Esophagus muscularis mucosa (tissue), 4 donors: ENCODE measurements at places on chromosomes 7 and 10. TPM values are rescaled to one million over a fixed set of nuclear protein-coding genes. Genes with fewer than 3 reads are reported as not detected.

DNA sequence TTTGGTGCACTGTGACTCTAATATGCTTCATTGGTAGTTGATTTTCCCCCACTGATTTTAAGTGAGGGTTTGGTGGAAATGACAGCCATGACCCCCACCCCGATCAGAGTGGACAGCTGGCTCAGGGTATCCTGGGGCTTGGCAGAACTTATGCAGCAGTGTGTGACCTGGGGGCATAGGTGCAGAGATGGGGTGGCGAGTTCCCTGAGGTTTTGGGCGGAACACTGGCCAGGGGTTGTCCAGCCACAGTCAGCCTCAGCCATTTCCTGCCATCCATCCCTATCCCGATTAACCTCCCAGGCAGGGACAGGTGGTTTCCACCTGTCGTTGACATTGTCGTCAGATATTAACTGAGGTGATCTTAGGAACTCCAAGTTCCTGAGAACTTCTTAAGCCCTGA is 155.8 kb upstream of the CHST15 start:
- no peak overlapping the region for H3K4me3 ChIP-seq
- no peaks in the 10 kb centered on the region for H3K27me3 ChIP-seq
- H3K36me3 ChIP-seq: no peaks in the 10 kb centered on the region
- H3K4me1 ChIP-seq: peaks cover 15% of the 10 kb centered on the region
- no peak for DNase-seq

The HACD1 gene
- 51.9 TPM for total RNA-seq

The NME8 gene
- total RNA-seq: not detected

The KNDC1 gene
- total RNA-seq: 1.2 TPM

The ACBD7 gene
- not detected for total RNA-seq

- no peaks in the 10 kb centered on the region for H3K27me3 ChIP-seq
- no peak overlapping the region for H3K4me3 ChIP-seq
- no peaks in the 10 kb centered on the region for H3K4me1 ChIP-seq
- DNase-seq: no peak
- H3K27ac ChIP-seq: no peak overlapping the region
- no peaks in the 10 kb centered on the region for H3K36me3 ChIP-seq
Measured at GRCh38 chr10:87579563-87579962, 74.9 kb downstream of the MINPP1 start.

The PNLIPRP1 gene
- not detected for total RNA-seq

- H3K36me3 ChIP-seq: no peaks in the 10 kb centered on the region
- no peaks in the 10 kb centered on the region for H3K27me3 ChIP-seq
- H3K4me1 ChIP-seq: no peaks in the 10 kb centered on the region
Measured at GRCh38 chr10:115417585-115418265, 324.6 kb downstream of the ATRNL1 start.

GRCh38 chr7:105218939-105219770 is 169.6 kb downstream of the SRPK2 start:
- H3K27me3 ChIP-seq: no peaks in the 10 kb centered on the region
- no peak overlapping the region for H3K27ac ChIP-seq
- H3K4me1 ChIP-seq: peaks cover 44% of the 10 kb centered on the region
- no peak overlapping the region for H3K4me3 ChIP-seq
- H3K36me3 ChIP-seq: no peaks in the 10 kb centered on the region
- DNase-seq: no peak

The VPS26A gene
- total RNA-seq: 31.8 TPM

DNA sequence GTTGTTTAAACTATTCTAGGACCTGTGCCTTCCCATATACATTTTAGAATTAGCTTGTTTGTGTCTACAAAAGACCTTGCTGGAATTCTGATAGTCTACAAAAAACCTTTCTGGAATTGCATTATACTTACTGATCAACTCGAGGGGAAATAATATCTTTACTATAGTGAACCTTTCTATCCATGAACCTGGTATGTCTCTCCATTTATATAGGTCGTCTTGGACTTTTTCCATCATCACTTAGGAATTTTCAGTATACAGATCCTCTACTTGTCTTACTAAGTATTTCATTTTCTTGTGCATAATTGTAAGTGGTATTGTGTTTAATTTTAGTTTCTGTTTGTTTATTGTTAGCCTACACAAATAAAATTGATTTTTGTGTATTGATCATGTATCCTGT is 101.1 kb downstream of the WDFY4 start:
- no peaks in the 10 kb centered on the region for H3K27me3 ChIP-seq
- H3K4me1 ChIP-seq: no peaks in the 10 kb centered on the region
- no peak overlapping the region for H3K27ac ChIP-seq
- no peak for DNase-seq
- H3K36me3 ChIP-seq: no peaks in the 10 kb centered on the region

The CTAGE8 gene
- total RNA-seq: 0.71 TPM

DNA sequence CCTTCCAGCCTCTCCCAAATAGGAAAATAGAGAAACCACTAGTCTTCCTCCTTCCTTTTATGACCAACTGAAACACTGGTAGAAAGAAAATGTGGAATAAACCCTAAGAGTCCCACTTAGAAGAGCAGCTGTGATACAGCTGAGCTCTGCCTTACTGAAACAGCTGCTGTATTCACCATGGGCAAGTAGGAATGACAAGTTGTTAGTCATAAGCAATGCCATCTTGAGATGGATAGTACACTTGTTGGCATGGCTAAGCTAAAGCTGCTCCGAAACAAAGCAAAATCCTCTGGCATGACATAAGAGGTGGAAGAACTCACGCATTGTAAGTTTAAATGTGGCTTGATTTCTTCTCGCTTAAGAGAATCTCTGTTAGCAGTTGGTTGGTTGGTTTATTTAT is 48.3 kb upstream of the TMEM236 start:
- DNase-seq: no peak
- peaks cover 52% of the 10 kb centered on the region for H3K36me3 ChIP-seq
- no peak overlapping the region for H3K27ac ChIP-seq
- no peak overlapping the region for H3K4me3 ChIP-seq
- H3K27me3 ChIP-seq: no peaks in the 10 kb centered on the region

GRCh38 chr10:78860260-78860914 is 208.4 kb upstream of the ZMIZ1 start:
- H3K27me3 ChIP-seq: no peaks in the 10 kb centered on the region
- no peak overlapping the region for H3K4me3 ChIP-seq
- H3K4me1 ChIP-seq: peaks cover 10% of the 10 kb centered on the region

The DPY19L1 gene
- 14.3 TPM for total RNA-seq

- H3K4me1 ChIP-seq: peaks cover 3% of the 10 kb centered on the region
- no peak overlapping the region for H3K4me3 ChIP-seq
- H3K27ac ChIP-seq: no peak overlapping the region
Measured at GRCh38 chr7:29871787-29872398, 65.6 kb downstream of the WIPF3 start.

DNA sequence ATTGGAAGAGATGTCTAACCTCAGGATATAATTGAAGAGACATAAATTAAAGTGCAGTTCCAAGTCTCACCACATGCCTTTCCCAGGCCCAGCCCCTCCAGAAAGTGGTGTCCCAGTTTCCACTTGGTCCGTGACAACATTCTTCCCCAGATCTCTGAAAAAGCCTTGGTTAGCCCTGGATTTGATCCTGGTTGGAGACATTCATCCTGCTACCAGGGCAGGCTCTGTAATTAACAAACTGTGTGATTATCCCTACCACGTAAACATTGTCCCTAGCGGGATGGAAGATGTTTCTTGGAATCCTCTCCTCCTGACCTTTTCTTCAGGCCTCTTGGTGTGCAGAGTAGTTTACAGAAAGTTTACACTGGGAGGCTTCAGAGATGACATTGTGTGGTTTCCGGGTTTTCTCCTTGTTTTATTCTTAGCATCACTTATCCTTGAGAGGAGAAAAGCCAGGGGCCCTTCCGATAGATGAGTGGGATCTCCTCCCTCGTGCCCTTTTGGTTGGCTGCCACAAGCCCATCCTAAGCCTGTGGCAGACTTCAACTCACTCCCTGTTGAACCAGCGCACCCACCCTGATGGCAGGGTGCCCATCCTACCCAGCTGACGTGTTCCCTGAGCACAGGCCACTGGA is 83.8 kb downstream of the COL13A1 start:
- H3K27ac ChIP-seq: no peak overlapping the region
- H3K4me1 ChIP-seq: no peaks in the 10 kb centered on the region

GRCh38 chr10:97157578-97158095 is 28.1 kb downstream of the SLIT1 start:
- DNase-seq: no peak
- H3K27ac ChIP-seq: no peak overlapping the region
- H3K4me3 ChIP-seq: no peak overlapping the region
- no peaks in the 10 kb centered on the region for H3K36me3 ChIP-seq
- no peaks in the 10 kb centered on the region for H3K27me3 ChIP-seq
- H3K4me1 ChIP-seq: no peaks in the 10 kb centered on the region

DNA sequence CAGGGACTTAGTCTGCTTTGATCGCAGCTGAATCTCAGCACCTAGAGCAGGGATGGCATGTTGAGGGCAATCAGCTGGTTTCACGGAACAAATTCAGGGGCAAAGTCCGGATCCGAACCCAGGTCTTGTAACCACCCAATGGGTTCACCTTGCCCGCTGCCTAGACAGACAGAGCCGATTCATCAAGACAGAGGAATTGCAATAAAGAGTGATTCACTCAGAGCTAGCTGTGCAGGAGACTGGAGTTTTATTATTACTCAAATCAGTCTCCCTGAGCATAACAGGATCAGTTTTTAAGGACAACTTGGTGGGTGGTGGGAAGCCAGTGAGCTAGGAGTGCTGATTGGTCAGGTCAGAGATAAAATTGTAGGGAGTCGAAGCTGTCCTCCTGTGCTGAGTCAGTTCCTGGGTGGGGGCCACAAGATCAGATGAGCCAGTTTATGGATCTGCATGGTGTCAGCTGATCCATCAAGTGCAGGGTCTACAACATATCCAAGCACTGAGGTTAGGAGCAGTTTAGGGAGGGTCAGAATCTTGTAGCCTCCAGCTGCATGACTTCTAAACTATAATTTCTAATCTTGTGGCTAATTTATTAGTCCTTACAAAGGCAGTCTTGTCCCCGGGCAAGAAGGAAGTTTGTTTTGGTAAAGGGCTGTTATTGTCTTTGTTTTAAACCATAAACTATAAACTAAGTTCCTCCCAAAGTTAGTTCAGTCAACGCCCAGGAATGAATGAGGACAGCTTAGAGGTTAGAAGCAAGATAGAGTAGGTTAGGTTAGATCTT is 43.5 kb upstream of the CHST3 start:
- H3K36me3 ChIP-seq: no peaks in the 10 kb centered on the region
- H3K4me1 ChIP-seq: peaks cover 5% of the 10 kb centered on the region

The FAM237B gene
- total RNA-seq: not detected

DNA sequence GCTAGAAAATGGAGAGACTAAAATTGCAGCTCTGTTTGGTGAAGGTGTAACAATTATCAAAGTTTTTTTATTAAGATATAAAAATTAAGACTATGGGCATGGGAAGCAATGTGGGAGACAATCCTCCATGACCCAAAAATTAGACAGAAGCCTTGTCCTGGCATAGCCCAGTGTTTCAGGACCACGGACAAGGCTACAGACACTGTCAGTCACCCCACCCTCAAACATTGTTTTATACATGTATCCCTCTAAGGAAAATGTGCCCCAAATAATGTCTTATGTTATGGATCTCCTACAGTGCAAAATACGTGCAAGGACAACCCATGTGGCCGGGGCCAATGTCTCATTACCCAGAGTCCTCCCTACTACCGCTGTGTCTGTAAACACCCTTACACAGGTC is 24.0 kb downstream of the HABP2 start:
- H3K36me3 ChIP-seq: no peaks in the 10 kb centered on the region
- H3K27me3 ChIP-seq: no peaks in the 10 kb centered on the region
- no peak for DNase-seq

DNA sequence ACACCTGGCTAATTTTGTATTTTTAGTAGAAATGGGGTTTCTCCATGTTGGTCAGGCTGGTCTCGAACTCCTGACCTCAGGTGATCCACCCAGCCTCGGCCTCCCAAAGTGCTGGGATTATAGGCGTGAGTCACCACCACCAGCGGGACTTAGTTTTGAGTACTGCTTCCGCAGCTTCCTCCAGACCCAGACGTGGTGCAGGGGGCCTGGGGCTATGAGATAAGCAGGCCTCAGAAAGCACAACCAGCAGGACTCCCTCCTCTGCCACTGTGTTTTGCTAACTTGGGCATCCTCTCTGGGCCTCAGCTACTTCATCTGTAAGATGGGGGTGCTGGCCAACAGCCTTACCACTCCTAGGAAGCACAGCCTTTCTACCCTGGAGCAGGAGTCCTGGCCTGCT is 37.8 kb downstream of the GOLGA7B start:
- no peak for DNase-seq
- no peaks in the 10 kb centered on the region for H3K27me3 ChIP-seq
- H3K36me3 ChIP-seq: no peaks in the 10 kb centered on the region
- H3K4me3 ChIP-seq: no peak overlapping the region
- H3K4me1 ChIP-seq: no peaks in the 10 kb centered on the region
- H3K27ac ChIP-seq: no peak overlapping the region

The FGFBP3 gene
- total RNA-seq: 0.66 TPM

The DPYSL4 gene
- 2.5 TPM for total RNA-seq

DNA sequence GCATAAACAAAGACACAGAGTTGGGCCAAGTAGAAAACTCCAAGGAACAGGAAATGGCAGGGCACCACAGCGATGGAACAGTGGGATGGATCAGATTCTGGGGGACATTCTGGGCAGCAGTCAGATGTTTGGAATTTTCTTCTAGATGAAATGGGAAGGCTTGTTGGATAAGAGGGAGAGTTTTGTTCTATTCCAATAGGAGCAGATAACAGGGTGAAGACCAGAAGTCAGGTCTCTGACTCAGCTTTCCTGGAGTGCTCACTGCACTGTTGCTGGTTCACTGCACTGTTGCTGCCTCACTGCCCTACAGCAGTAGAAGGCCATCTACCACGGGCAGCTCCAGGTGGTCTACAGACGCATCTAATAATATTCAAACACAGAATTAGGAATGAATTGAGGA is 135.6 kb downstream of the ATE1 start:
- H3K4me3 ChIP-seq: no peak overlapping the region
- H3K27me3 ChIP-seq: no peaks in the 10 kb centered on the region
- H3K4me1 ChIP-seq: no peaks in the 10 kb centered on the region
- H3K27ac ChIP-seq: no peak overlapping the region
- no peak for DNase-seq
- peaks cover 15% of the 10 kb centered on the region for H3K36me3 ChIP-seq

DNA sequence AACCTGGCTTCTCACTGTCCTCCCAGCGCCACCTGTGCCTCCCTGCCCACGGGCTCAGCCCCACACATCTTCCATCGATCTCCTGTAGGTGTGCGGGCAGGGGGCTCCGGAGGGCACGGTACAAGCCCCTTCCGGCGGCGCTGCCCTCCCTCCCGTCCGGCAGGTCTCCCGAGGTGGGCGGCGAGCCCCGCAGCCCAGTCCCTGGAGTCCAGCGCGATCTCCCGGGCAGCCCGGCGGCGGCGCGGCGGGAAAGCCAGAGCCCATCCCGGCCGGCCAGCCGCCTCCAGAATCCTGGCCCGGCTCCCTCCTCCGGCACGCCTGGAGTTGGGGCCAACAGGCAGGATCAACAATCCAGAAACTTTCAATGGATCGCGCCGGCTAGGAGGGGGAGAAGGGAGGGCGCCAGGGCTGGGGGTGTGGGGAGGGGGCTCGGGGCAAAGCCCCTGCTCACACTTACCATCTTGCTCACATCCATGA is 100.1 kb downstream of the HIP1 start:
- no peaks in the 10 kb centered on the region for H3K36me3 ChIP-seq
- no peak for DNase-seq
- peak overlapping the region; percentile 84 for H3K27ac ChIP-seq
- H3K4me3 ChIP-seq: peak overlapping the region; percentile 79
- peaks cover 6% of the 10 kb centered on the region for H3K4me1 ChIP-seq

GRCh38 chr7:35780070-35780469 is 20.8 kb upstream of the SEPTIN7 start:
- DNase-seq: no peak
- H3K27ac ChIP-seq: no peak overlapping the region
- H3K36me3 ChIP-seq: no peaks in the 10 kb centered on the region
- no peaks in the 10 kb centered on the region for H3K27me3 ChIP-seq
- no peak overlapping the region for H3K4me3 ChIP-seq

The SPDYE2B gene
- not detected for total RNA-seq
